ENCODE measurements at places on chromosomes 1 and 21. TPM values are rescaled to one million over a fixed set of nuclear protein-coding genes. Genes with fewer than 3 reads are reported as not detected.

Gene SERINC2
- 0.29 TPM for total RNA-seq

Gene MAP3K21
- 5.6 TPM for total RNA-seq

DNA sequence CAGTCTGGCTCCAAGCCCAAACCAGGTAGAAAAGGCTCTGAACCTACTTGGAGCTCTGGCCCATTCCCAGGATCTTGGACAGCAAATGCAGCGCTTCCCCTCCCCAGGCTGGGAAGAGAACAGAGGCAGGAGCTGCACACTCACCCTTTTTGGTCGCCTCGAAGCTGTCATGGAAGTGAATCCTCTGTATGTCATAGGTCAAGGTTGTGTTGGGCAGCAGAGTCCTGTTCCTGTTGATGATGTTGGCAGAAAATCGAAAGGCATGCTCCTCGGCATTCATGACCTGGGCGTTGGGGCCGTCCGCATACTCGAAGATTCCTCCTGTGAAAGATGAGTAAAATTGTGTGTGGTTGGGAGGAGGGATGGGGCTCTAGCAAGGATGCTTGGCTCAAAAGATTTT, 143.5 kb downstream of the GRIK3 start:
- no peaks in the 10 kb centered on the region for H3K27me3 ChIP-seq
- DNase-seq: no peak
- H3K4me1 ChIP-seq: no peaks in the 10 kb centered on the region
- no peak overlapping the region for H3K4me3 ChIP-seq
- no peaks in the 10 kb centered on the region for H3K36me3 ChIP-seq

DNA sequence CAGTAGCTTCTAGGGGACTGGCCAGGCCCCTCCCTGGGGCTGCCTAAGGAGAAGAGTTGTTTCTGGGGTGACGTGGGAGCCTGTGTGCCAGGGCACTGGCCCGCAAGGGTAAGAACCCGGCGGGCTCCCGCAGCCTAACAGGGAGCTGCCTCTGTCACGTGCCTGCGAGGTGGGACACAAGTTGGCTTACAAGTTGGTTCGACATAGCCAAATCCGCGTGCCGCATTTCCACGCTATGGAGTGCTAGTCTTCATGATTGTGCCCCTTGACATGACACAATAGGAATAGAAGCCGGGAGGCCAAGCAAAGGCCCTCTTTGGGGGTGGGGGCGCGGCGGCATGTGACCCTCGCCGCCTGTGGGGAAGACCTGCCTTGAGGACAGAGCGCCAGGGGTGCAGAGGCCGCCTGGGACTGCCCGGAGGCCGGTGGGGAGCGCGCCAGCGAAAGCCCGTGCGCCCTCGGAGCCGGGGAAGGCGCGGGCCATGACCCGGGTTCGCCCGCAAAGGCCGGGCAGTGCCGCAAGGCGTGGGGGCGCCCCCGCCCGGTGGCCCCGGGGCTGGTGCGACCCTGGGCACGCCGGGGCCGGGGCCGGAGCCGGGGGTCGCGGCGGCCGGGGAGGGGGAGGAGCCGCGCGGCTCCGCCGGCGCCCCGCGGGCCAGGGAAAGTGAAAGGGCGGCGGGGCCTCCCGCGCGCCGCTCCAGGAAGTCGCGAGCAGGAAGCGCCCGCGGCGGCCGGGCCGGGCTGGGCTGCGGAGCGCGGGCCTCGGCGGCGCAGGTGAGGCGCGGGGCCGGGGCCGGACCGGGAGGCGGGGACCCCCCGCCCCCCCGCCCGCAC, at the start of gene SLC37A1:
TSS of gene SLC37A1 (plus strand) at position 702 of the 834 bp plus-strand sequence. CDS start 4,603 bp downstream, outside the sequence.
- no peaks in the 10 kb centered on the region for H3K27me3 ChIP-seq
- no peaks in the 10 kb centered on the region for H3K4me1 ChIP-seq
- peak within 1 kb of the TSS; percentile 66 for H3K4me3 ChIP-seq
- H3K27ac ChIP-seq: peak within 1 kb of the TSS; percentile 46
- no peak for DNase-seq

Gene ATP1A2
- 16.5 TPM for total RNA-seq

All from uterus (tissue), 4 donors.